SW 1271 (cell line): ENCODE measurements at places on chromosomes 4 and X.

- DNase-seq: peak; percentile 52
Observed at GRCh38 chr4:71026086-71026485, 32.6 kb downstream of the DCK start.

DNA sequence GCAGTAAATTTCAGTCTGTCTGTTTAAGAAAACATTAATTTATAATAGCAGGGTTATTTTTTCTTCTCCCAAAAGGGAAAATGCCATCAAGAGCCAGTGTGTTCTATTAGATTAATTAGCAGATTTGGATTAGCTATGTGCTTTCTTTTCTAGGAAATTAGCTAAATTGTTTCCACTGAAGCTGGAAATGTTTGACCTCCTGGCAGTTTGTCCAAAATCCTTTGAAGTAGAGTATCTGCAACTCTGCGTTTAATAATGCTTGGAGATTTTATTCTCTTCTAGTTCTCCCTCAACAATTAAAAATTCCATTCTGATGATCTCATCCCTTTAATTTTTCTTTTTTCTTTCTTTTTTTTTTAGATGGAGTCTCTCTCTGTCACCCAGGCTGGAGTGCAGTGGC is 27.1 kb upstream of the HOPX start:
- no peak for DNase-seq

- DNase-seq: no peak
Observed at GRCh38 chrX:16739574-16739973, 20.2 kb downstream of the SYAP1 start.

DNA sequence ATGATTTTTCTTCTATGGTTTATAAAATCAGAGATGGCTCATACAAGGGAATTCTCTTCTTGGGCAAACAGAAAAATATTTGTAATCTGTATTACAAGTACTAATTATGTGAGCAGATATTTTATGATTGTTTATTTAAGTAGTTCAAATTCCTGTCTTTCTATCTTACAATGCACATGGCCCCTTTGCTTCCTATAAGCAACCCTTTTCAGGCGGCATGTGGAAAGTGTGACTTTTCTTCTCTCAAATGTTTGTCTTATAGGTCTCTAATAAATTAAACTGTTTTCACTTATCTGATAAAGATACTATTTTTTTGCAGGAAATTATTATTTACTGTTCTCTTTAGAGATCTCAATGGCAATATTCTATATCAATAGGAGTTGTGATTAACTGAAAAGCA is 259.3 kb upstream of the MAGEB18 start:
- no peak for DNase-seq

- no peak for DNase-seq
Observed at GRCh38 chr4:186734251-186734650, 10.6 kb upstream of the FAT1 start.

DNA sequence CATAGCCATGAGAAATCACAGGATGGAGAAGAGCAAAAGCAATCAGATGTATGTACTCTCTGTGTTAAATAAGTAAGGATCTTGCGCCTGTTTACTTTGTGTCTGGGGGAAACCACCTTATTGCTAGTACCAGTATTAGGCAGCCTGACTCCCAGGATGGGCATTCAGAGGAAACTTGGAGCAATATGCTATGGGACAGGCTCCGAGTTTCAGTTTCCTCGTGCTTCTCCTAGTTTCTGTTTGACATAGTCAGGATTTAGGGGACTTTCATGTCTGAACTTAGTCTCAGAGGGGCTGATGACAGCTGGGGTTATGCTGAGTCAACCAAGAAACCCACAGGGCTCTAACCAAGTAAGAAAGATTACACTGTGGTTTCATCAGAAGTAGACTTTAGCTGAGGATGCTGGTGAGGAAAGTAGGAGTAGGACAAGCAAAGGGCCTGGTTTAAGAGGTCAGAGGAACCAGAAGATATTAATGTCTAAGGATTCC is 13.5 kb downstream of the NSUN7 start:
- DNase-seq: no peak

DNA sequence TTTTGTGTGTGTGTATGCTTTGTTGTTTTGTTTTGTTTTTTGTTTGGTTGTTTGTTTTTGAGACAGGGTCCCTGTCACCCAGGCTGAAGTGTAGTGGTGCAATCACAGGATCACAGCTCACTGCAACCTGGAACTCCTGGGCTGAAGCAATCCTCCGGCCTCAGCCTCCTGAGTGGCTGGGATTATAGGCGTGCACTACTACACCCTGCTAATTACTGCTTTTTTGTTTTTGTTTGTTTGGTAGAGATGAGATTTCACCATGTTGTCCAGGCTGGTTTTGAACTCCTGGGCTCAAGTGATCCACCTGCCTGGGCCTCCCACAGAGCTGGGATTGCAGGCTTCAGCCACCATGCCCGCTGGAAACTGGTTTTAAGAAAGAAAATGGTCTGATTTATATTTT is 44.7 kb upstream of the ARHGAP24 start:
- DNase-seq: no peak

DNA sequence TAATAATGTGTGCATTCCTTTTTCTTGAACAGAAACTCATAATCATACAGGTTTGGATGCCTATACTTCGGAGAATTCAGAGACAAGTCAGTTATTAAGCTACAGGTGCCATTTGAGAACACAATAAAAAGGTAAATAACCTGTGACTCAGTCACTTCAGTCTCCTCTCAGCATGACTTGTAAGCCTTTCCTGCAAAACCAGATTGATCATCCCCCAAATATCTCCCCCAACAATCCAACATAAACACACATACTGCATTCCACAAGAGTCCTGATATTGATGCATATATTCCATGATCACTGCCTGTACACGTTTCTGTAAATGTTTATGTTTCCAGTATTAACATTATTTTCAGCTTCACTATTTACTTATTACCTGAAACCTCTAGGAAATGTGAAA is 110.8 kb downstream of the PWWP3B start:
- DNase-seq: no peak

GRCh38 chr4:26163425-26164362 is 157.1 kb upstream of the RBPJ start:
- DNase-seq: no peak

DNA sequence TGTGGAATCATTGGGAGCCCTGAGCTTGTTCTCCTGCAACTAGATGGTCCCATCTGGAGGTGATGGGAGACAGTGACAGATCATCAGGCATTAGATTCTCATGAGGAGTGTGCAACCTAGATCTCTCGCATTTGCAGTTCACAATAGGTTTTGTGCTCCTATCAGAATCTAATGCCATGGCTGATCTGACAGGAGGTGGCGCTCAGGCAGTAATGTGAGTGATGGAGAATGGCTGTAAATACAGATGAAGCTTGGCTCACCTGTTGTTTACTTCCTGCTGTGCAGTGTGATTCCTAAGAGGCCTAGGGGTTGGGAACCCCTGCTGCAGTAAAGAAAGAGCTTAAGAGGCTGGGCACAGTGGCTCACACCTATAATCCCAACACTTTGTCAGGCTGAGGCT is 42.2 kb upstream of the PUDP start:
- no peak for DNase-seq

DNA sequence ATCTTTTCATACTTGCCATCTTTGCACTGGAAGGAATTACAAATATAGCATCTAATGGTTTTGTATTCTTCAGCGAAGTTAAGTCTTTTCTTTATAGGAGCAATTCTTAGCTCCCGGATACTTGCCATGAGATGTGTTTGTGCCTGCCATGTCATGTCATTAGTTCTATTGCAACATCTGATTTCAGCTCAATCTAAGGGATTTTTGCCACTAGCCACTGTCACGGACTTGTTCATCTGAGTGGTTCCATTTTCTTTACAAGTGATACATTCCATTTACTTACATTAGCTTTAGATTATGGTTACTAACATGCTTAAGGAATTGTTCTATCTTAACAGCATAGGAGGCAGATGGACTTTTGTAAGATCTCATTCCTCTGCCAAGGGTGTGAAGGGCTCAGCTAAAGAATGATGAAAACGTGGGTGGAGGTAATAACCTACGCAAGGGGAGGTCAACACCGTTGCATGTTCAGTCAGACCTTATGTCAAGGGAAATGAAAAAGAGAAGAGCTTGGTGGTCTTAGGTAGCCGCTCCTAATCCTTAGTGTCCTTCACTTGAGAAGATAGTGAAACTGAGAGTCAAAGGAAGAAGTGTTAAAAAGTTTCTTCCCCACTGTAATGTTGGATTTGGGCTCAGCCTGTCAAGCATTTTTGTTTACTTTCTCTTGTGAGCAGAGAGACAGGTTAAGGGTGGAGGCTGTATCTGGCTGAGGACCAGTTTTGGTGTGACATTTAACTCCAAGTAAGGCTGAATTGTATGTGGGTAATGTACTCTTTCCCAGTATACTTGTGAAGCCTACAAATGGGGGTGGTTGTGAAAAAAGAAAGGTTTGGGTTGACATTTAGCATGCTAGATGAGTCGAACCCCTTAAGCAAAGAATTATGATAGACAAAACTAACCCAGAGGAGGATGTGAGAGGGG is 3.6 kb upstream of the KLHL2 start:
- DNase-seq: no peak

DNA sequence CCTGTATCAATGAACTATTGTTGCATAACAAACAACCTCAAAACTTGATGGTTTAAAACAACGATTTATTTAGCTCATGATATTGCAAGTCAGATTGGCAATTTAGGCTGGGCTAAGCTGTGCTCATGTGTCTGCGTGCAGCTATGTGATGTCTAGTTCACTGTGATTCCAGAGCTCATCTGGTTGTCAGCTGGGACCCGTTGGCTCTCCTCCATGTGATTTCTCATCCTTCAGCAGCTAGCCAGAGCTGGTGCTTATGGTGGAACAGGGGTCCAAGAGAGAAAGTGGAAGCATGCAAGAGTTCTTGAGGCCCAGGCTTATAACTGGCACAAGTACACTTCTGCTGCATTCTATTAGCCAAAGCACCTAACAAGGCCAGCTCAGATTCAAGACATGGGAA is 28.8 kb upstream of the TRPC3 start:
- DNase-seq: no peak
